Stimulated activated CD4-positive, alpha-beta T cell treated with anti-CD3 and anti-CD28 coated beads, Interleukin-15, amount 100 ng/mL, for 48 hours (primary cell): ENCODE measurements at places on chromosomes 4 and X.

DNA sequence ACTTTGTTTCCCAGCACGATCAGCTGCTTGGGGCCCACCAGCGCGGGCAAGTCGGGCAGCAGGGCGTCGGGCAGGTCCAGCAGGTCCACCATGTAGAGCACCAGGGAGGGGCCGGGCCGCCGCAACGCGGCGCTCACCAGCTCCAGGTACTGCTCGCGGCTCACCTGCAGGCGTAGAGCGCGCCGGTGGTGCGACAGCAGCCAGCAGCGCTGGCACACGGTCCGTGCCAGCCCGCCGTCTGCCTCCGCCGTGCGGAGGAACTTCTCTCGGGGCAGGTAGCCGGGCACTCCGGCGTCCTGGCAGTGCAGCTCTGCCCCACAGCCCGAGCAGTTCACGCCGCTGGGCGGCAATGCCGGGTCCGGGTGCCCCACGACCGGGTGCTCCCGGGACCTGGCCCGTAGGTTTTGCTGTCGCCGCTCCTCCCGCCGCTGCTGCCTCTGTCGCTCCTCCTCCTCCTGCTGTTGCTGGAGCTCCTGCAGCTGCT lies 527 bp downstream of the NOA1 start:
- DNase-seq: peak; percentile 26

DNA sequence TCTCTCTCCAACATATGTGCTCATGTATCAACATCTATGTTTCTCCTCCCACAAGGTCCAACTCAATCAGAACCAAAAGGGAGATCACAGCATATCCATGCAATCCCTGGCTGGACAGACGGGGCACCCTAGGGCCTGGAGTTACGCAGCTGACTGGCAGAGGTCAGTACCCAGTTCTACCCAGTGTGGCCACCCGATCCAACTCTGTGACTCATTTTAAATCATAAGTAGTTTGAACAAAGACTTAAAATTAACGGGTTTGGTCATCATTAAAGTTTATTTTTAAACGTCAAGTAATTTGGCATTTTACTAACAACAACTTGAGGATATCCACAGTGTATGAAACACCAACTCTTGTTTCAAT lies 59.5 kb downstream of the APBB2 start:
- DNase-seq: no peak

- no peak for DNase-seq
Observed at GRCh38 chr4:65580551-65580950, 89.7 kb downstream of the EPHA5 start.

DNA sequence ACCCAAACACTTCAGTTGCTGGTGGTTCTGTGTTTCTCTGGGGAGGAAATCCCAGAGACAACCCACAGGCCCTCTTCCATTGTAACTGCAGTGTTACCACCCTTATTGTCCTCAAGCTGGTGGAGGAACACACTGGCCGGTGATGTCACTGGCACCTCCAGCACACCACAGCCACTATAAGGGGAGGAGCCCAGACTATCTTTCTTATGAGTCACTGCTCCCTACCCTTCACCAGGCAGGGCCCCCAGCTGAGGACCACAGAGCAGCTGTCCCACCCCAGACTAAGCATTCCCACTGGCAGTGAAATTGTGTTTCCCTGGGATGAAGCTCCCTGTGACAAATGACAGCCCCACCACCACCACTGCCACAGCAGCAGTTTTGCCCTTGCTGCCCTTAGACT lies 171.8 kb upstream of the FGF16 start:
- DNase-seq: no peak

- no peak for DNase-seq
Observed at GRCh38 chrX:150088766-150089518, 150.7 kb upstream of the EOLA2 start.

DNA sequence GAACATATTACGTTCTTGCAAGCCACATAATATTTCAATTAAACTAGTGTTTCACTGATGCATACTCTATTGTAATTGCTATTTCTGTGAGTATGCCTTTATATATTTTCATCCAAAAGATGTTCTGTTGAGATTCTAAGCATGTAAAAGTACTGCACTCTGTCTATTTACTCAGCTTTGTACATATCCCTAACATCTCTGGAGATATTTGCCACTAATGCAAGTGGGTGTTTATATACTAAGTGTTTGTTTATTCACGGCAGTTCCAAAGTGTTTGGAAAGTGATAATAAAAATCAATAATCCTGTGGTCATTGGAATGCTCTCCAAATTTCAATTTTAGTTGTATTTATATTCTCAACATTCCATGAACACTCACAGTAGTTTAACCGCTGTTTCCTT lies 1989.0 kb downstream of the C4orf33 start:
- DNase-seq: no peak

- no peak for DNase-seq
Observed at GRCh38 chr4:53599632-53600031, 8.3 kb upstream of the LNX1 start.

GRCh38 chrX:45447331-45447730 lies 246.7 kb upstream of the DIPK2B start:
- DNase-seq: no peak

- DNase-seq: no peak
Observed at GRCh38 chr4:105970371-105970770, 75.1 kb downstream of the NPNT start.

GRCh38 chr4:21226637-21227538 lies 526.6 kb downstream of the PACRGL start:
- DNase-seq: no peak

GRCh38 chr4:152581536-152582160 lies 45.8 kb upstream of the FBXW7 start:
- DNase-seq: no peak

- no peak for DNase-seq
Observed at GRCh38 chr4:89305028-89305427, 2.6 kb downstream of the GPRIN3 start.

DNA sequence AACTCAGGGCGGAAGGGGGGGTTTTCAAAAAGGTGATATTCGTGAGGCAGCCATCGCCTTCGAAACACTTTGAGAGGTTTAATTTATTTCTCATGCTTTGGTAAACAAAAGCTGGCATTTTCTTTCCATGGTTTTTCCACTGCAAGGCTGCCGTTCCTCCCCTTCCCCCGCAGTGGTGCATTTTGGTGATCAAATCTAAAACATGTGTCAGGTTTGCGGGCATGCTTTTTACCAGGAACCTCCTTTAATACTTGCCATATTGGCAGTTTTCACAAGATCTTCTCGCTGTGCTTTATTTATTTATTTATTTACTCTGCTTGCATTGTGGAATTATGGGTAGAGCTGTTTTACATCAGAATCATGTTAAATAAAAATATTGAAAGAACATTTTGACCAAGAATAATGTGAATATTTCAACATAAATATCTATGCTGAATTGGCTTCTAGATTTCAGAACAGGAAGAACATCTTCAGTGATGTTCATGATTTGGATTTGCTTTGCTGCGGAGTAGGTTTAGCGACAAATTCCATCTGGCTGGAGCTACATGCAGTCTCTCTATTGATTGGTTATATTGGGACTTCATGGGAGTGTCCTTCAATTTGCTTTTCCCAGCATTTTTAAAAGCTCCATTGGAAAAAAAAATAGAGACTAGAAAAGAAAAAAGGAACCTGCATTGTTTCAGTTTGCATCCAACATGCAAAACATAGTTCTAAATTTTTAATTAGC lies 54.4 kb downstream of the STOX2 start:
- no peak for DNase-seq

DNA sequence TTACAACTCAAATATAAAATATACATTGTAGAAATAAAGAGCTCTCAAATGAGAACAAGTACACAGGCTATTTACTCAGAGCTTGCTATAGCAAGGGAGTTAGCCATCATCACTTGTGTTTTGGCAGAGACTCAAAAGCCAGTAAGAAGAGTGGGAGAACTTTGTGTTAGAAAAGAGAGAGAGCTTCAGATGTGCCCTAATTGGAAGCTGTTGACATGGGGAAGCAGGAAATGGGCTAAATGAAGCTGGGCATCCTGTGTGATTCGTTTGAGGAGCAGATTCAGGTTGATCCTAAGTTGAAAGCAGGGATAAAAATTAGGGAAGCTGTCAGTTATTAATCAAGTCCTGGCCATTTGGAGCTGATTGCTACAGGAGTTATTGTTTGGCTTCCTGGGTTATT lies 207.4 kb upstream of the MAOA start:
- DNase-seq: no peak

DNA sequence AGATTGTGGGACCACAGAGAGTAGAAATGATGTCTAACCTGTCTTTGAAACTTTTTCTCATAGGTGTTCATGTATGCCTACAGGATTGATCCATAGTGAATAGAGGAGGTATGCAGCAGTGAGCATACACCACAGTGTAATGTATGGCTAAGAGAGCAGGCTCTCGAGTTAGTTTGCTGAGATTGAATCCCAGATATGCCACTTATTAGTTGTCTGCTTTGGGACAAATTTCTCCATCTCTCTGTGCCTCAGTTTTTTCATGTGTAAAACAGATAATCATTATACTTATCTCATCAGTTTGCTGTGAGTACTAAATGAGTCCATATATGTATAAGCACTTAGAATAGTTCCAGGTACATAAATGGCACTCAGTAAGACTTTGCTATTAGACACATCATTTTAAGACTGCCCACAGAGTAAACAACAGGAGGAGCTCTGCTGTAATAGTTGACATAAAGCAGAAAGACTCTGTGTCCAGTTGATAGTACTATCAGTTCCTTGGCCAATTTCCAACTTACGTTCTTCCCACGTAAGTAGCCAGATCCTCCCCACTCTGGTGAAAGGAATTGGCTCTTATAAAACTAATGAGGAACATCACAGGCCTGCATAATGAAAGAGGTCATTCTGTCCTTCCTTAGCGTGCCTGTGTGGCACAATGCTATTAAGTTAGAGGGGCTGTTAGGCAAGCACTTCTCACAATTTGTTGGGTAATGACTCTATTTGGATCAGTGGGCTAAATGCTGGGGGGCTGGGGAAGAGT lies 20.7 kb upstream of the RNF150 start:
- no peak for DNase-seq

GRCh38 chr4:100357542-100357941 lies 160.3 kb downstream of the EMCN start:
- DNase-seq: no peak

GRCh38 chr4:23888421-23889319 lies 1.2 kb downstream of the PPARGC1A start:
- no peak for DNase-seq

DNA sequence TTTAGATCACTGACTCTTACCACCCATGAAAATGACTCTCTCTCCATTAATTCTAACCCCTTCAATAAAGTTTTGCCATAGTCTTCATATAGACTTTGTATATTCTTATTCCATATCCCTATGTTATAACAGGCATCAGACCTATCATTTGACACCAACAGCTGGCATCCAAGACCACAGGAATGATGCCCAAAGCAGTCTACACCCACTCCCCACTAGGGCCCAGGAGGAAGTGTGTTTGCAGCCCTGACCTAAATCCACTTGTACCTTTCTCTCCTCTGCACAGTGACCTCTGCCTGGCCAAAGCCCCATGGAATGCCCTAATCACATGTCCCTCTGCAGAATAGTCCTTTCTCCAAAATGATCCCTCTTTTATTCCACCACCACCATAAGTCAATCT lies 219.2 kb downstream of the CBR4 start:
- no peak for DNase-seq

DNA sequence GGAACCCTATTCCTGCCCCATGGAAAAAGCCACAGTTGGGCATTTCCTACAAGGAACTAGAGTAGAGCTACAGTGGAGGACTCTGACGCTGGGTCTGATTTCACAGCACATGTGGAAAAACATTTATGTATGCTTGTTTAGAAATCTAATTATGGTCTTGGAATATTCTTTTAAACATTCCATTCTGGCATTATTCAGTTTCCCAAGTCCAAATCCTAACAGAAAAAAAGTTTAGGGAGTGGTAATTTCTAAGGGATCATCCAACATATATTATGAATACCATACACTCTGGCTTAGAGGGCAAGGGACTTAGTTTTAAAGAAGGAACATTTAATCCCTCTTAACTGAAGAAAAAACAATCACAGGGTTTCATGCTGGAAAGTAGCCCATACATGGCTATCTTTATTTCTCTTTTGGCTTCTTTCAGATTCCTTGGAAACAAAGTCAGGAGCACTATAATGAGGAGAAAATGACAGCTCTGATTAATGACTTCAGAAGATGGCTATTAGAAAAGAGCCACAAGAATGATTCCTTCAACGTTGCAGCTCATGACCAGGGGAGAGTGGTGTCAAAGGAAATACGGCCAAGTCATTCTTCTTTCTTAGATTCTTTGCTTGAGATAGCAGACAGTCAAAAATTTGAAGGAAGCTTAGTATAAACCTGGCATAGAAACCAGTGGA lies 56.1 kb downstream of the CNGA2 start:
- DNase-seq: no peak

DNA sequence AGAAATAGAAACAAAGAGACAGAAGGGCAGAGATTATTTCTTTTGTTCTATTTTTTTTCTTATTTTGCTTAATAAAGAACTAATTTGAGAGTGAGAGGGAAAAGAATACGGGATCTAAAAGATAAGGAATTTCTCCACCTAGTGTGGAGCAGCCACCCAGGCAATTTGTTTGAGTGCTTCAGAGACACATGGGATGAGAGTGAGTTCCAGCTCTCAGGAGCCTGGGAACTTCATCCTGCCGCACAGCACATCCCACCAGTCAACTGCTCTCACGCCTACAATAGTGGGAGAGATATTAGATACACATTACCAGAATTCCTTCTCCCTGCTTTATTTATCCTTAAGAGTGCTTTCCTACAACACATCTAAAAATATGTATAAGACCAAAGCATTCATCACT lies 946.4 kb downstream of the PDHA2 start:
- no peak for DNase-seq

GRCh38 chr4:129623233-129623875 lies 527.4 kb downstream of the C4orf33 start:
- no peak for DNase-seq

- no peak for DNase-seq
Observed at GRCh38 chr4:154643493-154643892, 31.0 kb upstream of the FGG start.

DNA sequence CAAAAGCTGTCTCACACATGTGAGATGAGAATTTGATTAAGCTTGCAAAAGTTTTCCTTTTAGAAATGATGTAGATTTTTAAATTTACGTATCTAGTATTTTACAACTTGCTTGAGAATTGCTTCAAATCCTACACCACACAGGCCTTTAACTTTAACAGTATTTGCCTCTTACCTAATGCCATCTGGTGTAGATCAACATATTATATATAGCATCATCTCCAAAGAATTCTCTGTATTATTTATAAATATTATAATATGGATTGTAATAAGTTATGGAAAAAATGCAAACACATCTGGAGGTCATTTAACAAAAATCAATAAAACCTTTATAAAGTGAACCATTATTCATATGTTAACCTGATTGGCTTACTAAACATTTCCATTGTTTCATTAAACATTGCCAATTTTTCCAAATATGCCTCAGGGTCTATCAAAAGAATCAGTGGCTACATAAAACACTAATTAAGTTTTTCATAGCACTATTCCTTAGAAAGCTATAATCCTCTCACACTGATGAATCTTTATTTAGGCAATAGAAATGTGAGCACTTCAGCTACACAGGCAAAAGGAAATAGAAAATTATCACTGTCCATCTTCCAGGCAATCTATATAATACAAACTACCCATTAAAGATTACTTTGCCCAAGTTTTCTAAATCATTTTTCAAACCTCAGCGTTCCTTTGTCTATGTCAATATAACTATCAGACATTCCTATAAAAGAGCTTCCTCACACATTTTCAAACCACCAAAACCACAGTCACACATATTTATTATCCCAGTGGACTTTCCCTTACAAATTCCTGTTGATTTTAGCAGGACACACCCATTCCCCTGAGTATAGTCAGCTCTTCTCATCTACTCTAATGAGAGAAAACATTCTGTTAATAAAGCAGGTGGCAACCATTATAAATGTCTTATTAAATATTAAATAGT lies 83.5 kb upstream of the INTU start:
- DNase-seq: no peak

GRCh38 chr4:139142087-139142486 lies 34.9 kb downstream of the ELF2 start:
- no peak for DNase-seq
